AG09319 (cell line): ENCODE measurements at places on chromosomes 16 and 17.
A peak's percentile ranks its signal among the peaks of the same experiment; 100 is the strongest.

DNA sequence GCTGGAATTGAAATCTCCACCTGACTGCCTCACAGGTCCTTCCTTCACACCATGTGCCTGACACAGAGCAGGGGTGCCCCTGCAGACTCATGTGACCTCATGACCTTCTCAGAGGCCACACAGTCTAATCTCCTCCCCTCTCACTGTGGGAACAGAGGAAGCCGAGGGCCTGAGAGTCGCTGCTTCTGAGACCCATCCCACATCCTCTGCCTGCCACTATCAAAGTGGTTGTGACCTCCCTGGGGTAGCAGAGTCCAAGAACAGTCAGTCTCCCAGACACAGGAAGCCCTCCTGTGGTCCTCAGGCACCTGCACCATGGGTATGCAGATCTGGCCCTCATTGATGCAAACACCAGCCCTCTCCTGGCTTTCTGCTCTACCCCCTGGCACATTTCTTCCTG lies 78.5 kb downstream of the RAB11FIP4 start:
- no peak for DNase-seq

GRCh38 chr17:21511363-21512195 lies 135.4 kb downstream of the KCNJ12 start:
- DNase-seq: peak; percentile 35

DNA sequence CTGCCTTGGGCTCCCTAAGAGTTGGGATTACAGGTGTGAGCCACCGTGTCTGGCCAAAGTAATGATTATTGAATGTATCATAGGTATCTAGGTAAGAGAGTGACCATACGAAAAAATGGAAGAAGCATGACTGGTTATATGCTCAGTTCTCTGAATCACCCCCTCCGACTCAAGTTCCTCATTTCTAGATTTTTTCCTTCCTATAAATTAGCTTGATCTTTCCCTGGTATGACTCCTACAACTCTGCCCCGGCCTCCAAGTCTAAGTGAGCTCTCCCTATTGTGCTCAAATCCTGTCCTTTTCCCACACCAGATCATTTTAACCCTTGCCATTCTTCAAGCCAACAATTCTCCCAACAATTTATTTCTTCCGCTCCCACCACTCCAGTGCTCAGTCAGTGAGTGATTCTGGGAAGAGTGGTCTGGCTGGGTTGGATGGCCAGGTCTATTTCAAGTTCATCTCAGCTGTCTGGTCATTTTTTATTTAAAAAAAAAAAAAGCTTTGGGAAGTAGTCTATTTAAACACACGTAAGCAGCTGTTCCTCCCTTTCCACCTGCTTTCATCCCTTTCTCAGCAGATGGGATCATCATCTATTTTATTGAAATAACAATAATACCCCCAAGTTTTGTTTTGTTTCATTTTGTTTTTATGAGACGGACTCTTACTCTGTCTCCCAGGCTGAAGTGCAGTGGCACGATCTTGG lies 120.2 kb upstream of the HS3ST2 start:
- DNase-seq: no peak

DNA sequence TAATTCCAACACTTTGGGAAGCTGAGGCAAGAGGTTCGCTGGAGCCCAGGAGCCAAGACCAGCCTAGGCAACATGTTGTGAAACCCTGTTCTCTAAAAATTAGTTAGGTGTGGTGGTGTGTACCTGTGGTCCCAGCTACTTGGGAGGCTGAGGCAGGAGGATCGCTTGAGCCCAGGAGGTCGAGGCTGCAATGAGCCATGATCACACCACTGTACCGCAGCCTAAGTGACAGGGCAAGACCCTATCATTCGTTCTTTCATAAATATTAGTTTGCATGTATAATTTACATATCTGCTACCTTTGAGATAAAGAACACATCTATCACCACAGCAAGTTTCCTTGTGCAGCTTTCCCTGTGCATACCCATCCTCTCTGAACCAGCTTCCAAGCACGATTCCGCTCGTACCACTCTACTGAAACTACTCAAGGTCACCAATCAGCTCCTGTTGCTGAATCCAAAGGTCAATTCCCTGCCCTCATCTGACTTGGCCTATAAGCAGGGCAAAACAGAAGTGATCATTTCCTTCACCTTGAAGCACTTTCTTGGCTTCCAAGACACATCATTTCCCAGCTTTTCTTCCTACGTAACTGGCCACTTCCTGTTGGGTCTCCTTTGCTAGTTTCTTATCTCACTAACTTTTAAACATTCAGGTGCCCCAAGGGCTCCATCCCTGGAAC lies 49.1 kb downstream of the GRB2 start:
- DNase-seq: no peak

DNA sequence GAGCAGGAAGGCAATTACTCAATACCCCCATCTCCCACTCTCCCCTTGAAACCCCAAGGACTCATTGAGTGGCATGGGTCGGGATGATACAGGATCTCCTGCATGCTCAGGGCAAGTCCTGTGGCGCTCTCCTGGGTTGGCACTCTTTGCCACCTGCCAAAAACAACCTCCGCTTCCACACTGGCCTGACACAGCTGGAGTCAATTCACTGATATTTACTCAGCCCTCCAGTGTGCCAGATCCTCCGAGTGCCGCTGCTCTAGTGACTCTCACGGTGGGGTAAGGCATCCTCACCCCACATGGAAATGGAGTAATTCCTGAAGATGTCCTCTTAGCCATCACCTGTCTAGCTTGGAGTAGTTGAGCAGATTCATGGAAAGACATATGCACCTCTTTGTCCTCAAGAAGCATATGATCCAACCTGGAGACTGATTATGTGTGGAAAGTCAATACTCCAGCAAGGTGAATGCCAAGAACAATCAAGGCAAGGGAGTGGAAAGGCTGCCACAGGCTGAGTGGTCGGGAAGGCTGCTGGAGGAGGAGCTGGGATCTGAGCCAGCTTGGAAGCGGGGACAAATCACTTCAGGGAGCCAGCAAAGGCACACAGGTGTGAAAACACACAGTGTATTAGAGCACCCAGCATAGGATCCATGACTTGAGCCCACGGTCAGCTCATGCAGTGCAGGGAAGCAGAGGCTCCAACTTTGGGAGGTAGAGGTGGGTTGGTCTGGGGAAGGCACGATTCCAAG lies 12.6 kb upstream of the GOSR2 start:
- no peak for DNase-seq

DNA sequence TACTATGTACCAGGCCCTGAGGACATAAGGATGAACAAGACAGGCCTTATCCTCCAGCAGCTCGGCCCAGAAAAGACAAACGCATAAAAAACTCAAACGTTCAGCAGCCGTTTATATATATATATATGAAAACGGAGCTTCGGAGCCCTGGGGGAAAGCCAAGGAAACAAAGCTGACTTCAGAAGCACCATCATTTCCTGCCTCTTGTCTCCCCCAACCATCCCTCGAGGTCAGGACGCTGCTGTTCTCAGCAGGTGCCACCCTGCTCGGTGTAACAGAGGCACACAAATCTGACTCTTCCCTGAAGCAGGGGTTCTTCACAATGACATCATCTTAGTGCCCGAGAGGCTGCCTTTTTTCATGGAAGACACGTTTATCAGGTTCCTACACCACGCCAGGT lies 146.9 kb downstream of the ZNF423 start:
- DNase-seq: no peak

DNA sequence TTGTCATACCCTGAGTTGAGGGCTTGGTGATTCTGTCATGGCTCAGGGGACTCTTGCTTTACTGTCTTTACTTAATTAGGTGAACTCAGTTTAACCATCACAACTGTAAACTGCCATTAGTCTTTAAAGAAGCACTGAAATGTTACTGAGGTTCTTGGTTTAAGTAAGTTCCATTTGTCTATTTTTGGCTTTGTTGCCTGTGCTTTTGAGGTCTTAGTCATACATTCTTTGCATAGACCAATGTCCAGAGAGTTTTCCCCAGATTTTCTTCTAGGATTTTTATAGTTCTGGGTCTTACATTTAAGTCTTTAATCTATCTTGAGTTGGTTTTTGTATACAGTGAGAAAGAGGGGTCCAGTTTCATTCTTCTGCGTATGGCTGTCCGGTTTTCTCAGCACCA lies 137.5 kb downstream of the SOCS1 start:
- DNase-seq: no peak

GRCh38 chr16:49454426-49455180 lies 81.0 kb downstream of the C16orf78 start:
- no peak for DNase-seq

DNA sequence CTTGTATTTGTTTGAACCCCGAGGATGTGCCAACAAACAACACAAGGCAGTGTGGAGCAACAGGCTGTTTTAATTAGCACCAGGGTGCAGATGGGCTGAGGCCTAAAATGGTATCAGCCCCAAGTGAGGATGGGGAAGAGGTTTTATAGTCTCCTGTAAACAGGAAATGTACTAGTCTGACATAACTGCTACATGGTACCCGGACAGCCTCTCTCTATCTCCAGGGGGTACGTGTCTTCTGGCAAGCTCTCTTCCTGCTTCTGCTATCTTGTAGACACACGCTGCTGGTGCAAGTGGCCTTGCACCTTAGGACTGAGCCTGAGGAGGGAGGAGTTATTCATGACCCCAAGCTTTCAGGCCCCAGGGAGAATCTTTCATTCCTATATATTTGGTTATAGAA lies 2451.0 kb downstream of the TP53TG3F start:
- DNase-seq: no peak

DNA sequence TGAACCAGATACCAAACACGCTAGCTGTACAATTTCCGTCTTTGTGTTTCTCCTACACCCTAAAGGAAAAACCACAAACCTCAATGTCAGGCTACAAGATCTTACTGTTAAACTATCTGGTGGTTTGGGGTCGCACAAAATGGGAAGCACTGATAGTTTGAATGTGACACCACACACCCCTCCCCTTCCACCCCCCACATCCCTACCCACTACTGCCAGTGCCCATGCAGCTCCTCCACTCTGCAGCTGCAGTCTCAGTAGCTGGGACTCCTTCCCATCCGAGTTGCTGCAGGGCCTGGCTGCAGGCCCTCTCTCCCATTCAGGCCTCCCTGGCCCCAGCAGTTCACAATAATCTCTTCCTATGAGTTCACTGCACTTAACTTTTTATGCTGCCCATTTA lies 18.4 kb downstream of the TRAP1 start:
- DNase-seq: no peak

DNA sequence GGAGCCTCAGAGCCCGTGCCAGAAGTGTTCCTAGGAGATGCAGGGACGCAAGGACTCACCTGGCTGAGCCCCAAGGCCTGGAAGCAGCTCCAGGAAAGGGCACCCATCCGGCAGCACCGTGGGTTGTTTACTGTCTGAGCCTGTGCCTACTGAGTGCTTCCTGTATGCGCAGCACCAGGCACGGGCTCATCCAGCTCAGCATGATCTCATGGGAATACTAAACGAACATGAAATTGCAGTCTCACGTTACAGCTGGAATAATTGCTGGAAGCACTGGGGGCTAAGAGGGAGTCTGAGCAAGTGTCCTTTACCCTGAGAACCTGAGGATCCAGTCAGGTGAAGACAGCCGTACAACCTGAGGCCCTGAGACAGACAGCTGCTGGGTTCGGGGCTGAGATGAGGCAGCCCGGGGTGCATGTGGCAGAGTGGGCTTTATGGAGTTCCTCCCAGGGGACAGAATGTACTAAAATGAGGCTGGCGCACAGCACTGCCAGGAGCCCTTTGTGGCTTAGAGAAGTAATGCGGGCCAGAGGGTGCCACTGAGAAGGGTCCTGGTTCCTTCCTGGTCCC lies 5.4 kb downstream of the CTRL start:
- no peak for DNase-seq

DNA sequence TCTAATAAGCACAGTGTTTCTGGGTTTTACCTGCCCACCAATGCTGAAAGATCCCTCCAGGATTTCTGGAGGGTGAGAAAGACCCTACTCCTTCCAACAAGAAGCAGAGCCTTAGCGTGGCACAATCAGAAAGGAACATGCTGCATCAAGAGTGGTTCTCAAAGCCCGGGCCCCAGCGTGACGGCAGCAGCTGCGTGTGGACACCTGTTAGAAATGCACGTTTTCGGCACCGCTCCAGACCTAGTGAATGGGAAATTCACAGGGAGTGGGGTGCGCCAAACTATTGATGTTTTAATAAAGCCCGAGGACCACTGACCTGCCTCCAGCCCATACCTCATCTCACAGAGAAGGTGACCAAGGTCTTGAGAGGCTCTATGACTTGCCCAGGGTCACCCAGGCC lies 55.8 kb downstream of the PECAM1 start:
- DNase-seq: no peak

- no peak for DNase-seq
Measured at GRCh38 chr16:12565423-12565822, 238.3 kb downstream of the CPPED1 start.

DNA sequence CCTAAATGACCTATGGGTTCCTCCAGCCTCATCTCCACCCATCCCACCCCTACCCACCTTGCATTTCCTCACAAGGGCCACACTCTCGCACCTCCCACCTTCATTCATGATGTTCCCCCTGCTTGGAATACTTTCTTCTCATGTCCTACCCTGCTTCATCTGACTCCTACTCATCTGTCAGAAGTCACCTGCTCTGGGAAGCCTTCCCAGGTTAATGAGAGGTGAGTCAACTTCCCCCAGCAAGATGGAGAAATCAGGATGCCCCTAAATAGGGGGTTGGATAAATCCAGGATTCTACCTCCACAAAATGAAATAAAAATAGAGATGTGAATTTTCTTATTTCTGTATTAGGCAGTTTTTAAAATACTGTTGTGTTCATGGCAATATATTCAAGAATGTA lies 51.0 kb upstream of the WSB1 start:
- DNase-seq: no peak

- DNase-seq: no peak
Measured at GRCh38 chr16:10745841-10746240, 2.2 kb downstream of the NUBP1 start.

DNA sequence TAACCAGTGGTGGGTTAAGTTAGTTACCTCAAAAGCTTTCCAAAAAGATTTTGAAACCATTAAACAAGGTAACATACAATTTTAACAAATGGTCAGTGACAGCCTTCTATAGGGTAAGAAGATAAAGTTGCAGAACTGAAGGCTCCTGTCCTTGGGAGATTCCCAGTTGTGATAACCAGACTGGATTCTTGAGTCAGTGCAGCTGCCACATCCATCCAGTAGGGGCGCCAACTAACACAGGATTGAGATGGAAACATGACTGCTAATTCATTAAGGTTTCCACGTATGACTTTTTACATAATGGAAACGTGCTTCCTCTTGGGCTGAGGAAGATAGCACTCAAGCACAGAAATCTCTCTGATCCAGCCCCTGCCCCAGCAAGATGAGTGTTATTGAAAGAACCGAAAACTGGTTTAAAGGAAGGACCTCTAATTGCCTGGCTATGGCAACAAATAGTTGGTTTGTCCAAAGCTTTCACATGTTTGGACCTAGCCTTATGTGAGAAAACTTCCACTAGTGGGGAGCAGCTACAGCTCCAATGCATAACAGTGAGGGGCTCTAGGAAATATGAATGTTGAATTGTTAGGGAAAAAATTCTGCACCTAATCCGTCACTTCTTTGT lies 269.8 kb upstream of the MYOCD start:
- DNase-seq: no peak

DNA sequence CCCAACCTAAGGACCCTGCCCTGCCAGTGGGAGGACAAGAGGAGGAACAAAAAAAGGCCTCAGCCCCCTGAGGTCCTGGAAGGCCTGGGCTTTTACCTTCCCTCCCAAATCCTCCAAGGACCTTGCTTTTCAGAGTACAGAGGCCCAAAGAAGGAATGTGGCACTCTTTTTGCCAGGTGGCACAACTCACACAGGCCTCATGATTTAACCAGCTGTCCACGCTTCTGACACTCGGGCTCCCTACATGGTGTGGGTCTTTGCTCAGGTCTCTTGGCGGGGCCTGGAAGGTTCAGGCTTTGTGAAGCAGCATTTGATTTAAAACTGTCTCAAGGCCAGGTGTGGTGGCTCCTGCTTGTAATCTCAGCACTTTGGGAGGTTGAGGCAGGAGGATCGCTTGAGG lies 120.6 kb downstream of the ABCC6 start:
- no peak for DNase-seq

GRCh38 chr17:44546671-44547606 lies 10.3 kb upstream of the FZD2 start:
- DNase-seq: no peak
